Aortic smooth muscle cell (primary cell): ENCODE measurements at places on chromosomes 1 and 21. TPM values are rescaled to one million over a fixed set of nuclear protein-coding genes. Genes with fewer than 3 reads are reported as not detected.

Gene UMODL1
- total RNA-seq: not detected in 2 replicates

Gene F3
- total RNA-seq: 0.92 and 3.4 TPM in 2 replicates

Gene CELF3
- total RNA-seq: not detected in 2 replicates

Gene NCMAP
- not detected in 2 replicates for total RNA-seq

Gene ARTN
- total RNA-seq: under 0.01 and 0.25 TPM in 2 replicates

Gene TNFRSF8
- total RNA-seq: not detected in 2 replicates

Gene CELA2B
- total RNA-seq: 0.13 TPM in 1 of 2 replicates, not detected in the other

Gene SIM2
- not detected in 2 replicates for total RNA-seq

Gene DENND2D
- 0.25 and 0.40 TPM in 2 replicates for total RNA-seq

Gene CYP4Z1
- total RNA-seq: 0.13 TPM in 1 of 2 replicates, not detected in the other

Gene FMO2
- total RNA-seq: 0.13 and 0.62 TPM in 2 replicates

Gene HMGCS2
- not detected in 2 replicates for total RNA-seq

Gene SPRR2E
- not detected in 2 replicates for total RNA-seq

Gene LPAR3
- total RNA-seq: 0.13 and 0.31 TPM in 2 replicates

Gene CAPZA1
- 286 and 314 TPM in 2 replicates for total RNA-seq

Gene CCDC18
- 8.6 and 11.1 TPM in 2 replicates for total RNA-seq

Gene KIF14
- total RNA-seq: 4.5 and 7.4 TPM in 2 replicates

Gene UBL4B
- not detected in 2 replicates for total RNA-seq

Gene LENEP
- 0.66 and 0.99 TPM in 2 replicates for total RNA-seq

Gene LYPD8
- total RNA-seq: not detected in 2 replicates

Gene LAMB3
- total RNA-seq: 48.4 and 49.8 TPM in 2 replicates

Gene PKLR
- total RNA-seq: not detected in 2 replicates

Gene NPPA
- total RNA-seq: not detected in 2 replicates

Gene LYST
- 32.9 and 34.2 TPM in 2 replicates for total RNA-seq
